Neural progenitor cell (in vitro differentiated cells): ENCODE measurements at places on chromosomes 5 and 9.

GRCh38 chr5:97094579-97095317, 47.7 kb downstream of the LIX1 start:
- DNase-seq: no peak

GRCh38 chr5:102223542-102224477, 72.3 kb downstream of the SLCO4C1 start:
- DNase-seq: peak; percentile 64

GRCh38 chr9:123300554-123300953, 32.2 kb upstream of the STRBP start:
- DNase-seq: no peak

- DNase-seq: no peak
Measured at GRCh38 chr9:124590889-124591641, 83.9 kb upstream of the NR5A1 start.

DNA sequence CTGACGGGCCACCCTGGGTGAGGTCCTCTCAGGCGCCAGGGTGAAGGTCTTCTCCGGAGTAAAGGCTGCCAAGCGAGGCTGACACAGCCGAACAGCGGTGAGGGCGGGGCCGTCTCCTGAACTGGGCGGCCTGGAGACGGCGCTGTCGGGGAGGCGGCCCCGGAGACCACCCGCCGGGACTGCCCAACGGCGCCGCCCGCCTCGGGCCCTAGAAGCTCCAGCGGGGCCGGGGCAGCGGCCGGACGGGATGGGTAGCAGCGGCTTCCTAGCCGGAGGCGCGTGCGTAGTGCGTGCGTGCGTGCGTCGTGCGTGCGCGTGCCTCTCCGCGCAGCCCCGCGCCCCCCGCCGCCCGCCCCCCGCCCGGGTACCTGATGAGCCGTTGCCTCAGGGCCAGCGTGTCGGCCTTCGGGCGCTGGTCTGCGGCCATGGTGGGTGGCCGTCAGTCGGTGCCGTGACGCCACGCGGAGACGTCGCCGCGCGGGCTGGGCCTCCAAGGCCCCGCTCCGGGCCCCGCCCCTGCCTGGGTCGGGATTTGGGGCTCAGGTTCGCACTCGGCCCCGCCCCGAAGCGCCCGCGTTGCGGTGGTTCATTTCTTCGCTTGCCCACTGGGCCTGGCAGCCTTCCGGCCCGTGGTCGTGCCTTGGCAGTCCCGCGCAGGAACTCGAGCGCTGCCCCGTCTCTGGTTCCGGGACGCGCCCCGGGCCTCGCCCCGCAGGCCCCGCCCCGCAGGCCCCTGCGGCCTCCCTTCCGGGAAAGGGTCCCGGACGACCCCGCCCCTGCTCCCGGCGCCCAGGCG, at the start of gene PHYKPL:
PHYKPL (minus strand) TSS at position 679 of the 796 bp plus-strand sequence; CDS start at position 427, 252 bp downstream.
- peak; percentile 91 for DNase-seq

DNA sequence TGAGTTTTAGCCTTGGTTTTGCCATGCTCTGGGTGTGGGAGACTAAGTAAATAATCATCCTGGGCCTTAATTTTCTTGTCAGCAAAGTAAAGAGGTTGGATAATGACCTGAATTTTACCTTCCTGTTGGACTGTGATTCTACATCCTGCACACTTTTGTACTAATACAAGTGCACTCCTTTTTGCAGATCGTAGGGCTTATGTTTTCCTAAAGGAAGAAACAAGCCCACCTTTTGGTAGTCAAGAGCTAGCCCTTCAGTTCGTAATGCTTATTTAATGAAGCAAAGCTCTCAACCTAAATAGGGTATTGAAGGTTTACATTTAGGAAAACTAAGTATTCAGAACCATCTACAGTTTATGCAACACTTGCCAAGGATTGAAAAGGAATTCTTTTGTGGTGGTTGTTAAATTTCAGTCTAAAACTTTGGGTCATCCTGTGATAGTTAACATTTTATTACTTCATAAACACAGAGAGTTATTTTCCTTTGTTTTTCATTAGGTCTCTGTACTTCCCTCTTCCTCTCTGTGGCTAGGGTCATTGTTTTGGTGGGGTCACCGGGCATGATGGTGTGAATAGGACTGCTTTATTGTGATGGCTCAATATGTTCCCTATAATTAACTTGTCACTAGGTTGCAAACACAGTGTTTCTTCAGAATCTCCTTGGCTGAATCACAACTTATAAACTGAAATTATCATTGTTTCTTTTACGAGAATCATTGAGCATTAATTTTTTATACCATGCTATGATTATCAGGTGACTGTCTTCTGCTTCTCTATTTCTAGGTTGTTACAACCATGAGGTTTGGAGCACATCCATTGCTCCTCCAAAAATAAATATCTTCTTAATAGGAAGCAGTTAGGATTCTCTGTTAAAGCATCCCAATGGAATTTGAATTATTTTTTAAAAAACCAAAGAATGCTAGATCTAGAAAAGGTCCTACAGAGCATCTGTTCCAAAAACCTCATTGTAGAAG, 28.5 kb downstream of the SPINK5 start:
- no peak for DNase-seq

DNA sequence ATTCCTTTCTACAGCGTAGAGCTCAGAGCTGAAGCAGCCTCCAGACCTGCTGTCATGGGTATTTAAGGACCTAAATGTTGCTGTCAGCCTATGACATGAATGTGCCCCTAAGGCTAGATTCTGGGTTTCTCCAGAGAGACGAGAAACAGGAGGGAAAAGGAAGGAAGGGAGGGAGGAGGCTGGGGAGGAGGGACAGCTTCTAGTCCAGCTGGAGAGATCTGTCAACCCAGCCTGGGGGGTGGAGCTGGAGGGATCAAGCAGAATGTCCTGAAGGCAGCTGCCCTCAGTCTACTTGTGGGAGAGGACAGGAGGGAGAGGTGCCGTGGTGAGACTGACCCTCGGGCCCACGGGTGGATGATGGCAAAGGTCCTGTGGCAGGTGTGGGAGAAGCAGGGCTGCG, 1.1 kb upstream of the DBH start:
- no peak for DNase-seq

DNA sequence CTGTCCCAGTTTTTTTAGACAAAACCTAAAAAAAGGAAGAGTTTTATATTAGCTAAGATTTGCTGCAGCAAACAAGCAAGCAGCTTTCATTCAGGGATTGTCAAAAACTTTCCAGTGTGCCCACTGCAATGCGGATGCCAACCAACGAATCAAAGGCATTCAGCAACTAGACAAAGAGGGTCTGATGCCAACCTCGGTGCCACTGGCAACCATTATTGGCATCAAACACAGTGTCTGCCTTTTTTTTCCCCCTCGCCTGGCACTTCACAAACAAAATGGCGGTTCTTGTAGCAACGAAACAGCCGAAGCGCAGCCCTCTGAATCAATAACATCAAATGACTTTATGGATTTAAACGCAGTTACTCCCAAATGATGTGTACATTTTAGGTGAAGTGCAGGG, 10.4 kb downstream of the NFIB start:
- no peak for DNase-seq

DNA sequence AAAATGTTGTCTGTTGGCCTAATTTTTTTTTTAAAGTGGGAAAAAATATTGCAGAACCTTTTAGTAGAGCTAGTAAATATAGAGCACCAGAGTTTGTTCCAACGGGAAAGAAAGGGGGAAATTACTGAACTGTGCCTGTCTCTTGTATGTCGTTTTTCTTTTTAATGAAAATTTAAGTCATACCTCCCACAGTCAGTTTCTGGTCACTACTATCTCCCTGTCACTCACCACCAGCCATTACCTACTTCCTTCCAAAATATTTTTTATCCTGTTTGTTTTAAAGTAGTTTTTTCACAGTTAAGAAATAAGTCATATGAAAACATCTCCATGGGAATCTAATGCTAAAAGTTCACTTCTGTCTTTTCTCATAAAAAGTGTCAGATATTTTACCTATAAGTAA, 21.3 kb downstream of the GPR151 start:
- no peak for DNase-seq

GRCh38 chr9:132456241-132456640, 46.2 kb downstream of the CFAP77 start:
- no peak for DNase-seq

- no peak for DNase-seq
Measured at GRCh38 chr5:9231842-9232241, 314.0 kb downstream of the SEMA5A start.

DNA sequence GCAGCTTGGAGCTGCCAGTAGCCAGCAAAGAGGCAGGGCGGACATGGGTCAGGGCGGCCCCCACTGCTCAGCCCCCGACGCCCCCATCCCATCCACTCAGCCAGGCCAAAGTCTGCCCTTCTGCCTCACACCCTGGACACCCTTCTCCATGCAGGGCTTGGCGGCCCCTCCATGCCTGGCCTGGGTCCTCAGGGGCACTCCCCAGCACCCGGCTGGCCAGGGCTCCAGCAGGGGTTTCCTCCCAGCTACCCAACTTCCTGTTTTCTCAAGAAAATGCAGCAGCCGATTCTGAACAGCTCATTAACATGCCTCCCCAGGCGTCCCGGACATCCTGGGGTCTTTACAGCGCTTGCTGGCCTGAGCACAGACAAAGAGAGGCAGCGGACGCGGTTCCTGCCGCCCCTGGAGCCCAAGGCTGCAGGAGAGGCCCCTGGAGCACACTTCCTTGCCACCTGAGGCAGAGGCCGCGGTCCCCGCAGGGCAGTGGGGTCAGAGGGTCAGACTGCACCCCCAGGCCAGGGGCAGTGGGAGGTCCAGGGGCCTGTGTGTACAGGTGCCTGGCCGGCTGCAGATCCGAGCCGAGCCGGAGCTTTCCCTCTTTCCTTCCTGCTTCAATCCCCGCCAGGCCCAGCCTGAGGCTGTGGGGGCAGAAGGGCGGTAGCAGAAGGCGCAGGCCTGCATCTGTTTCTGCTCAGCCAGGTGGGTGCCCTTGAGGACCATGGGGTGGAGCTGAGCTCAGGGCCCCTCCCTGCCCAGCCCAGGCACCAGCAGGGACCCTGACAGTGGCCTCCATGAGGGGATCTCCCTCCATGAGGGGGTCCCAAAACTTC, 18.7 kb upstream of the NRARP start:
- DNase-seq: no peak

DNA sequence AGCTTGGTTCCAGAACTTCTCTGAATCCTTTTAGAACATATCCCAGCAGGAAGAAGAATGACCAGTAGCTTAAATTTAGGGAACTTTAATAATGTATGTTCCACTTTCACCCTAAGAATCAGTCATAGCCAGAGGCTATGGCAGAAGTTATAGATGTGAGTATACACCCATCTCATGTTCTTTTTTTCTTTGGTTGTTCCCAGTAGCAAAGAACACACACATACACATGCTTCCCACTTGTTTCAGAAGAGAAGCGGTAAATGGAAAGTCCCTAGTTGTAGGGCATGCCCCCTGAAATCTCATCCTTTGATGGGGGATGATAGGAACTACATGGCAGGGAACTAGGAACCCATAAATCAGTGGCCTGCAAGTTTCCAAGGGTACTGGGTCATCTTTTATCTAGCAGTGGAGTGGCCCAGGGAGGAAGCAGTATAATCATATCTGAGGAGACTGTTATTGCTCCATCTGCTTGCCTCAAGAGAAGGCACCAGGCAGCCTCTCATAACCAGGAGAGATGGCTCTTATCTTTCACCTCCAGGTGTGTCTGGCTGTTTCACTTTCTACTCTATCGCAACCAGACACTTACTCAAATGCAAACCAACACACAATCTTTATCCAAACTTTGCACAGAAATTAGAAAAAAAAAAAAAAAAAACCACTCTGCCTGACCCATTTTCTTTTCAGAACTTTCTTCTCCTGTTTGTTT, 109.5 kb downstream of the SNCAIP start:
- DNase-seq: no peak

- no peak for DNase-seq
Measured at GRCh38 chr9:109382182-109382581, 61.3 kb upstream of the EPB41L4B start.

GRCh38 chr5:80755626-80756025, 100.8 kb upstream of the DHFR start:
- DNase-seq: peak; percentile 18

- DNase-seq: no peak
Measured at GRCh38 chr9:87465816-87466215, 31.9 kb upstream of the DAPK1 start.

DNA sequence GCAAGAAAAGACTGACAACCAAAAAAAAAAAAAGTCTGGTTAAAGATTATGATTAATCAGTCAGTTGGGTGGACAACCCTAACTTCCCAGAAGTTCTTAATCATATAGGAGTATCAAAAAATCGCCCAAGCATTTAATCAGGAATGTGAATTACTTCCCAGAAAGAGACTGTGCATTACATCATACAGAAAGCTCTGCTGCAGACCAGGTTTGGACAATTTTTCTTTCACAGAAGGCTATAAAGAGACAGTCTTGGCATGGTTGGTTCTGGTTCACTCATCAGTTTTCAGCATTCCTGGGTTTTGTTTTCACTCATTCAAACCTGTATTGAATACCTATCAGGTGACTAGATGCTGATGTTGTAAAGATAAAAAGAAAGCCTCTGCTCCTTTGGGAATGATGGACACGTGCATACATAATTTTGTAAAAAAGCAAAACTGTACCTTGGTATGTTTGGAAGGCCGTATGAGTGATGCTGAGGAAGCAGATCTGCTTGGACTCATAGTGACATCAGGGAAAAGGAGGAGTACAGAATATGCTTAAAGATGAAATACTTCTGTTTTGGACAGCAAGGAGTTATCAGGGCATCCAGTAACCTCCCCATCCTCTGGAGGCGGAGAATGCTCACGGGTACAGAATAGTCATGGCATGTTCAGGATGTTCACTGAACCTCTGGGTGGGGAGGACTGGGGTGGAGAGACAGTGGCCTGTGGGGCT, 178.4 kb downstream of the GNA14 start:
- no peak for DNase-seq

- DNase-seq: peak; percentile 44
Measured at GRCh38 chr9:135905380-135906258, 1.7 kb downstream of the CAMSAP1 start.

GRCh38 chr5:60945813-60946187, 795 bp downstream of the NDUFAF2 start:
- peak; percentile 46 for DNase-seq

GRCh38 chr5:6711409-6712141, 1.7 kb upstream of the TENT4A start:
- DNase-seq: no peak

DNA sequence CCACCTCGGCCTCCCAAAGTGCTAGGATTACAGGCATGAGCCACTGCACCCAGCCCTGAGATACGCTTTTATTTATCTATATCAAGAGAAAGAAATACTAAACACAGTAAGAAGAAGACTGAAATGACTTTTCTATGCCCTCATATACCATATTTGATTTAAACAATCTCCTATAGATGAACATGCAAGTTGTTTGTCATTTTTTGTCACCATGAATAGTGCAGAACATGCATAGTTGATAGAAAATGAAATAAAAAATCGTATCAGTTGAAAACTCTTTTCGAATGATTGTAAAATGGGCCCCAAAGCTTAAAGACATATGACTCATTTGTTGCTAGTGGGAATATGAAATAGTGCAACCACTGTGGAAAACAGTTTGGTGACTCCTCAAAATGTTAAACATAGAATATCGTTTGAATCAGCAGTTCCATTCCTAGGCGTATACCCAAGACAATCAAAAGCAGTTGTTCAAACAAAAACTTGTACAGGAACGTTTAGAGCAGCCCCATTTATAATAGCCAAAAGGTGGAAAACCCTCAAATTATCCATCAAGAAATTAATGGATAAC, 61.4 kb upstream of the ANKH start:
- no peak for DNase-seq

- no peak for DNase-seq
Measured at GRCh38 chr5:87195104-87195591, 72.5 kb upstream of the RASA1 start.
